ENCODE measurements at places on chromosomes 16 and 17.

DNA sequence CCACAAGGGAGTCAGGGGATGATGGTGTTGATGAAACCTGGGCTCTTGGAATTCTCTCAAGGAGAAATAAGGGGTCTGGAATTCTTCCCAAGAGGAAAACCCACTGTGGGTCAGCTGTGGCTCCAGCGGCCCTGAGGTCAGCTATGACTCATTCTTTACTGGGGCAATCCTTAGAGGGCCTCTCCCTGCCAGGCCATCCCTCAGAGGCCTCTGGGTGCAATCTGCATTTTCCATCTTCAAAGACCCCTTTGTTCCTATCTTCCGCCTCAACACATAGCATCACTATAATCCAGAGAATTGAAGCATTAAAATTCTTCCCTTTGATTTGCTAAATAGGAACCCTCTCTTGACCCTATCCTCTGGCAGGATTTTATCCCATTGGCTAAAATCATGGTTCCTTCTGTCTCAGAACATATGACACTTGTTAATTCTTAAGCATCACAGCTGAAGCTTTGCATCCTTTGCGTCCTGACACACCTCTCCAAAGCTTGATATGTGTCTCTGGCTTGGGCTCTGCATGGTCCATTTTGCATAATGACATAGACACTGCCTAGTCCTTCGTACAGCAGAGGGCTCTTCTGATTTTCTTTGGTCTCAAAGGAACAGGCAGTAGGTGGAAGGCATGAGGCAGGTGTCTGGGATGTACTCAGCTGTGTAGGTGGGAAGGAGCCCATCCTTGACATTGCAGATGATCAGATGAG, 4.4 kb upstream of the KRT37 start:
- DNase-seq = no peak

- no peak for DNase-seq
These were observed 31.0 kb downstream of the OMG start for GRCh38 chr17:31266042-31266441.

GRCh38 chr17:1568950-1569810, 6.6 kb upstream of the PITPNA start:
- DNase-seq = no peak

DNA sequence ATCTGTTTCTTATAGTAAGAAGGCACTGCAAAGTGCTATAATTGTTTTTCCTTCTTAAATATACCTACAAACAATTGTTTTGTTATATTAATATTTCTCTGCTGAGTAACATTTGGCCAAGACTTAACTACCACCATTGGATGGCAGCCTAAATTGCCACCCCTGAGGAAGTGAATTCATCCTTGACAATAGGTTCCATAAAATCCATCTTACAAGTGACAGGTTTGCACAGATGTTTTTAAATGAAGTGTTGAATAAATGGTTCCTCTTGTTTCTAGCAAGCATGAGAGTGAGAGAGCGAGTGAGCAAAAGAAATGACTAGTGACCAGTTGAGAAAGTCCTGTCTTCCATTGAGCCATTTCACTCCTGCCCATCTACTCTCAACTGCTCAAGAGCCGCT, 8.3 kb upstream of the MPHOSPH6 start:
- no peak for DNase-seq

- no peak for DNase-seq
These were observed 9.5 kb downstream of the LRRC36 start for GRCh38 chr16:67336116-67336515.

DNA sequence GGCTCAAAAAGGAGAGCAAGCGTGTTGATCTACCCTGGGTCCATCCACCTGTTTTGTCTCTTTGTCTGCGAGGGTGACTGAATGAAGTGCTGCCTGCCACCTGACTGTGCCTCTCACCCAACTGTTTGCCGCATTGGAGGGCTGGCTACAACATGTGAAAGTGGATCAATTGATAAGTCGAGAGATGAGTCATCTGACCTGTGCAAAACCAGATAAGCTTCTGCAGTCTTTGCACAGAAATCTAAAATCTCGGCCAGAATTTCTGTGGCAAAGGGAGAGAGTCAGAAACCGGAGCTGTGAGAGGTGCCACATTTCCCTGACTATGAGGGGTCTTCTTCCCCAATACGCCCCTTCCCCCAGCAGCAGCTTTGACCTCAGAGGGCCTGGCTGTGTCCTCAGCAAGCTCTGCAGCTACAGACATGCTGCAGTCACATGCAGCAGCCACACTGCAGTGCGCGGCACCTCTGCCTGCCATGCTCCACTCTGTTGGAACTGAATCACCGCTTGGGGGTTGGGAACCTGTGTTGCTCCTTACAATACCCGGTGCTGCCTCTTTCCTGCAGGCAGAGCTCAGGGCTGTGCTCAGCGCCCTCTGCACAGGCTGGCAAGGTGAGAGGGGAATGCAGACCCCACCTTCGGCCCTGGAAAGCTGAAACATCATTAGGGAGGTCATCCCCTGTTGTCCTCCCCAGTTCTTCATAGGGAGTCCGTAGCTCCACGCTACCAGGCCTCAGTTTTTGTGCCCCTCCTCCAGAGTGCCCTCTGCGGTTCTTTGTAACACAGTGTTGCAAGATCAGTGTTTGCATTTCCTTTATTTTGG, 16.2 kb upstream of the HAS3 start:
- no peak for DNase-seq

Measured in activated T-cell treated with anti-CD3 and anti-CD28 coated beads for 48 hours (primary cell).